Central memory CD4-positive, alpha-beta T cell (primary cell): ENCODE measurements at places on chromosomes 13 and 19.

DNA sequence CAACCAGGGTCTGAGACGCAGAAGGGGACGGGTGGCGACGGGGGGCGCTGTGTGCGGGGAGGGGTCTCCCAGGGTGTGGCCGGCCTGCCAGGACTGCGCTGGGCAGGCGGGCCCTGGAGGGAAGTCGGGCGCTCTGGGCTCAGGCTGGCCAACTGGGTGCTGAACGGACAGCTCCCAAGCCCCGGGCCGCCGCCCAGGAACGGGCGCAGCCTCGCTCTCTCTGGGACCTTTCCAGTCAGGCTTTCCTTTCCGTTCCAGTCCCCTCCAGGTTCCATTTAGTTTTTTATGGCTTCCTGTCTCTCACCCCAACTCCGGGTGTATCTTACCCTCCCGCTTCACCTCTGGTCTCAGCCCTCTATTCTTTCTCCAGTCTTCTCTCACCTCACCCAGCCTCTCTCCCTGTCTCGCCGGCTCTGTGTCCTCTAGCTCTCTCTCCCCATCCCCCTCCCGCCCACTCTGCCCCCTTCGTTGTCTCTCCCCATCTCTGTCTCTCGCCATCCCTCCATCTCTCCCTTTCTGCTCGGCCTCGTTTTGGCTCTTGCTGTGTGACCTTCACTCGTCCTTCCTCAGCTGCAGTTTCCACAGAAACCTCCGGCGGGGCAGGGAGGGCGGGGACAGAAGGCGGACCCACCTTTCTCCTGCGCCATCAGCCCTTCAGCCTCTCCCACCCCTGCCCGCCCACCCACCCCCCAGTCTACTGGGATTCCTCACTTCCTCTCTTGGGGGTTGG is 3.3 kb upstream of the ATP1A3 start:
- DNase-seq: peak; percentile 21

DNA sequence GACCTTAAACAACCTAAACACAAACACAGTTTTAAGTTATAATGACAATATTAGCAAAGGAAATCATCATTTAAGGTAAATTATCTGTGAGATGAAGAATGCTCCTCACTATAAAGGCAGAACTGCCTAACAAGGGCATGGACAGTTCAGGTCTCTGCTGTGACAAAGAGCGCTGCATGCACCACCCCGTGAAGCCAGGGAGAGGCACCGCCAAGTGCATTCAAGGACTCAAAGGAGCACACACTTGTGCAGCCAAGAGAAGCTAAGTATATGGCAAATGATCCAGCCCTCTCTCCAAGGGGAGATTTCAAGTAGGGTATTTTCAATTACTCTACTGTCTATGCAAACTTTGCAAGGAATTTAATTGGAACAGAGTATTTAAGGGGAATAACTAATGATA is 126.0 kb downstream of the RAP2A start:
- no peak for DNase-seq

DNA sequence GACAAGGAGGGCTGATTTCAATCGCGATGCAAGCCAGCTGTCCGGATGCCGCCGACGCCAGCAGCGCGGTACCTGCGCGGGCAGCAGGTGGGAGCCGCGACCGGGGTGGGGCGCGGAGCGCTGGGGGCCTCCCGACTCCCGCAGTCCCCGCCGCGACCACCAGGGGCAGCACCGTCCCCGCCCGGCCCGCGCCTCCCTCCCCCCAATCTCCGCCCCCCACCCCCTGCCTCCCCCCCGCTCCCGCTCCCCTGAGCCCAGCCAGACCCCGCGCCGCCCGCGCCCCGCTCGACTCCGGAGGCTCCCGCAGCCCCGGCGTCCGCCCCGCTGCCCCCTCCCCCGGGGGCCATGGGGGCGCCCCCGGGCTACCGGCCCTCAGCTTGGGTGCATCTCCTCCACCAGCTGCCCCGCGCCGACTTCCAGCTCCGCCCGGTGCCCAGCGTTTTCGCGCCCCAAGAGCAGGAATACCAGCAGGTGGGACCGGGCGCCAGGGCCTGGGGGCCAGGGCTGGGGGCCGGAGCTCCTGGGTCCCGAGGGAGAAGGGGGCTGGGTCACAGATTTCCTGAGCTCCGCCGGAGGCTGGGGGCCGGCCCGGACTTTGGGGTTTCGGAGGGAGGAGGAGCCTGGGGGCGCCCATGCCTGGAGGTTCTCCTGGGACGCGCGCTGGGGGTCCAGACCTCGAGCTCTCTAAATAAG is at the start of gene TTYH1:
Gene TTYH1, plus strand, starts transcription at position 257 of the 693 bp plus-strand sequence. Its CDS starts 89 bp downstream, at position 346.
- DNase-seq: no peak

GRCh38 chr13:101634142-101634541 is 181.7 kb downstream of the ITGBL1 start:
- DNase-seq: no peak

GRCh38 chr13:44363631-44364344 is 9.8 kb upstream of the SERP2 start:
- no peak for DNase-seq

DNA sequence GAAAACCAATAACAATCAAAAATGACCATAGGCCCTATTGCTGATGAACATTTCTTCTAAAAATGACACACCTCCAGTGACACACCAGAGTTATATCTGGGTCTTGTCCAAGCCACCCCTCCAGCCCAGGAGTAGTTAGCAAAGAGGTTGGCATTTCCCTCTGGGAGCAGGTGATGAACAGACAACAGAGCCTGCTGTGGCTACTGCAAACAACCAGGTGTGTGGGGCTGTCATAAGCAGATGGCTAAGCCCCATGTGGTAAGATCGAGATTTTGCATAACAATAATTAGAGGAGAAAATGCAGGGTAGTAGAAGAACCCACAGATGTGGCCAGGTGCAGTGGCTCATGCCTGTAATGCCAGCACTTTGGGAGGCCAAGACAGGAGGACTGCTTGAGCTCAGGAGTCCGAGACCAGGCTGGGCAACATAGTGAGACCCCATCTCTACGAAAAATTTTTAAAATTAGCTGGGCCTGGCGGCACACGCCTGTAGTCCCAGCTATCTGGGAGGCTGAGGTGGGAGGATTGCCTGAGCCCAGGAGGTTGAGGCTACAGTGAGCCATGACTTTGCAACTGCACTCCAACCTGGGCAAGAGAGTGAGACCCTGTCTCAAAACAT is 5.0 kb downstream of the XRCC1 start:
- DNase-seq: no peak

GRCh38 chr19:29985196-29985595 is 43.2 kb downstream of the URI1 start:
- no peak for DNase-seq

- DNase-seq: peak; percentile 60
These were observed 680 bp downstream of the LIG4 start for GRCh38 chr13:108214441-108215271.

DNA sequence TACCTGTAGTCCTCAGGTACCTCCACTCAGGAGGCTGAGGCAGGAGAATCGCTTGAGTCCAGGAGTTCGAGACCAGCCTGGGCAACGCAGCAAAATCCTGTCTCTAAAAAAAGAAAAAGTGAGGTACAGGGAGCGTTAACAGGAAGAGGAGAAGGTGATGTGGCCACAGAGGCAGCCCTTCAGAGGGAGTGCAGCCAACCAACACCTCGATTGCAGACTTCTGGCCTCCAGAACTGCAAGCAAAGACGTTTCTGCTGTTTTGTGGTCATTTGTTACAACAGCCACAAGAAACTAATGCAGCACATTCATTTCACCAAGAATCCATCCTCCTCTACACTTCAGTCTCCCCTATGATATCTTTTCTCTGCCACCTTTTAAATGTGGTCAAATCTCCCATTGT is 145.2 kb downstream of the USP12 start:
- no peak for DNase-seq

DNA sequence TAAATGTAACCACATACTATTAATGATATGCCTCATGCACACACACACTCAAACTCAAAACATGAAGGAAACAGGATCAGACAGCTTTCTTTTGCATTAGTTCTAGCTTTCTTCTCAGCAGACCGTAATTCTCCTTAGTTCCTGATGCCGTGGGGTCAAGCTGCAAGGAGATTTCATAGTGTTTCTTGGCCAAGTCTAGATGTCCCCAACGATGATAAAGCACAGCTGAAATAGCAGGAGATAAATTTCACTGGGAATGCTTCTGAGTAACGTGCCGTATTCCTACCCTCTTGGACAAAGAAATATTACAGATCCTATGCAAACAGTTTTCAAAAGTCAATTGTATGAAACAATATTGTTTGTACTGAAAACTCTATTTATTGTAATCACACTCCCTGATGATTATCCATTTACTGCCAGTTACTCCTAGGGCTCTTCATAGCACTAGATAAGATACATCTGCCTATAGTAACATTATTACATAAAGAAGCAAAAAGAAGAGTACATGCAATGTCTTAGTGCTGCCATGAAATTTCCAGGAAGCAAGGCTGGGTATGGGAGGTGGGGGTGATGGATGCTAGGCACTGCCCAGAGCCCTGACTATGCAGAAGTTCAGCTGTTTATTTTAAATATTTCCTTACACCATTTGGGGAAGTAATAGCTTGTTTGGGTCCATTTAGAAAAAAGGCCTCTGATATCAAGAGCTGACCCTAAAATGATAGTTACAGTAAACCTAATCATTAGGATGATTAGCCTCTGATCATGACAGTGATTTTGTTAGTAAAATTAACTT is 16.5 kb upstream of the GGACT start:
- DNase-seq: no peak

DNA sequence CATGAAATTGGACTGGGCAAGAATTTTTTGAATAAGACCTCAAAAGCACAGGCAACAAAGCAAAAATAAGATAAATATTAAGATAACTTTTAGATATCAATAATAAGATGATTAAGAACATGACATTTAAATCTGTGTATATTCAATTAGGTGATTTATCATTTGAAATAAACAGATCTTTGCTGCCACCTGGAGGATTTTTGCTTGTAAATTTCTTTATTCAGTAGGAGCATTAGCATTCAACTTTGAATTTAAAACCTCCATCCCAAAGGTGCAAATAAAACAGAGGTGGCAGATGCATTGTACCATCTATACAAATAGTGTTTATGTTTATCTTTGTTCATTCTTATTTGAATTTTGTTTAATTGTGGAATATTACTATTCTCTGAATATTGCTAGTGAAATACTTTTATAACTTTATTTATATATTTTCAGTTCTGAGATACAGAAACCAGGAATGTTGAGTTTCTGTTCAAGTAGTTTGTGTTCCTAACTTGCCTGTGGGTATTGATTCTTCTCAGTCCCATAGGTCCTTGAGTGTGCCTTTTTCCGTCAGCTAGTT is 20.9 kb downstream of the COG6 start:
- peak; percentile 31 for DNase-seq

- DNase-seq: no peak
These were observed 103.5 kb upstream of the TSC22D1 start for GRCh38 chr13:44679597-44679996.
